ENCODE measurements at places on chromosomes 11 and 22.

- no peak for DNase-seq
Measured at GRCh38 chr11:5910540-5910939, 17.5 kb downstream of the OR52E5 start.

- DNase-seq = no peak
Measured at GRCh38 chr11:22554221-22554620, 71.4 kb downstream of the FANCF start.

DNA sequence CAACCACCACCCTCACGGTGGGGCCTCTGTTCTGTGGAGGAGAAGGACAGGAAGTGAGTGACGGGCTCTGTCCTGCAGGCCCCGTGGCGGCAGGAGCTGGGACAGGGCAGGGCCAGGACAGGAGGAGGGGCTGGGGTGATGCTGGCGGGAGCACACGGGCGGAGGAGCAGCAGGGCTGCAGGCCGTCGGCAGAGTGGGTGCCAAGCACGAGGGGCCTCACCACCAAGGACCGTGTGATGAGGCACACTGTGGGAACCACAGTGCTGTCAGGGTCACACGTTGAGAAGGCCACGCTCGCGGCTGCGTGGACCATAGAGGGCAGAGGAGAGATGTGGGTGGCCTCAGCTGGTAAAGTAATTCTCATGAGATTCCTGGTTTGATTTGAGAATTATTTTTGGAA is 8.5 kb downstream of the SCO2 start:
- DNase-seq = no peak

- no peak for DNase-seq
Measured at GRCh38 chr11:86211619-86212018, 32.9 kb upstream of the EED start.

DNA sequence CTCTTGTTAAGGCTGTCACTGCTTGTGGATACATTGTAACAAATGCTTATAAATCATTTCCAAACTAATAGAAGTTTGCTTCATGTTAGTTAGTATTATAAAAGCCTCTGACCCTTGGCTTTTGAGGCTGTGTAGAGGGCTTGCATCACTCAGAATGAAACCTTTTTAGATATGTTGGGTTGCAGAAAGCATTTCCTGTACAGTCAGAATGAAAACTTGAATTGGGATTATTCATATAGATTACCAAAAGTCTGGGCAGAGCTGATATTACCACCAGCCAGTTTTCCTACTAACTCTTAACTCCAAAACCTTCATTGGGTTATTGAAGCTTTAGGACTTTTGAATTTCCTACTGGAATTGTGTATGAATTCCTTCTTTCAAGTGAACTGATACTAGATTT is 12.0 kb downstream of the KMT2A start:
- no peak for DNase-seq

- no peak for DNase-seq
Measured at GRCh38 chr11:73792584-73792983, 4.9 kb downstream of the MRPL48 start.

DNA sequence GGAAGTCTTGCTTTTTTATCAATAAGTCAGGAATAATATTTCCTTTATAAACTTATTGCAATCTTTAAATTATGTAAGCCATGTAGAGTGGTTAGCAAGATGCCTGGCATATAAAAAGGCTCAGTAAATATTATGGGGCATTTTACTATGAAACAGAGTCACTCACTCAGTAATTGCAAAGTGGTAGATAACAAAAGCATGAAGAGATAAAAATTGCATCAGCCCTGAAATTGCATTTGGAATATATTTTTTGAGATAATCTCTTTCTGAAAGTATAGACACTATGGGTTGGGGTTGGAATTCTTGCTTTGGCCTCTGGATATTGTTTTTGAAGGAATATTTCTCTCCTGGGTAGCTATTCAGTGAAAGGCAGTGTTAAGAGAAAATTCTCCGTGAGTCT is 188.6 kb downstream of the JRKL start:
- DNase-seq = no peak

DNA sequence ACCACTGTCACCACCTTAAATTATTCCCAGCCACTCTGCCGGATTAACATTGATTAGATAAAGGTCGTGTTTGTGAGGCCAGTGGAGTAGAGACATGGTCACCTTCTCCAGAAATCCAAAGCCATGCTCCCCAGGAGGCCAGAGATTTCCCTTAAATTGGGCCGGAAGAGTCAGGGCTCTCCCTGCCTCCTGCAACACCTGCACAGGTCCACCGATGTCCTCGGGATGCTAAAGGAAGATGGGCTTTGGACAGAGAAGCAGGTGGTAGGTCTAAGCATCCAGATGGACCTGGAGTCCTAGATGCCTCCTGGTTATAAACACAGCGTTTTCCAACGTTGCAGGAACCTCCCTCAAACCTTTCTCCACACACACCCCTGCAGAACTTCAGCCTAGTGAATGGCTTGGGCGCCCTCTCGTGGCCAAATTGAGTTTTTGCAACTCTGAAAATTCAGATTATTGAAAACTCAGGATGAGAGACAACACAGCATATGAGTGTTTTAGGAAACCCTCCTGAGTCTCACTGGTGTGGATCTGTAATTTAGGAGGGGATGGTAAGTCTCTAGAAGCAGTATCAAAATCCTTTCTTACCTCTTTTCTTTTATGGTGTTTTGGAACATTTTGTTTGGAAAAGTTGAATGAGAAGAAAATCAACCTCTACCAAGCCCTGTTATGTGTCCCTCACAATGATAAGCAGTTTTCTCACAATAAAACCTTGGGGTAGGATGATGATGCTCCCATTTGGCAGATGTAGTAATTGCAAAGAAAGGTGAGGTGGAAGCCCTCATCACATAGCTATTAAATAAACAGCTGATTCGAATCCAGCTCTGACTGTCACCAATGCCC is 109.6 kb downstream of the RRAS2 start:
- peak; percentile 28 for DNase-seq

GRCh38 chr11:64598106-64598796 is 7.2 kb downstream of the SLC22A12 start:
- DNase-seq = no peak

- DNase-seq = no peak
Measured at GRCh38 chr11:73752903-73753302, 8.0 kb downstream of the RAB6A start.

- no peak for DNase-seq
Measured at GRCh38 chr22:37887584-37888378, 18.3 kb upstream of the MICALL1 start.

- DNase-seq = no peak
Measured at GRCh38 chr11:59417023-59417422, 9.2 kb downstream of the OR5A2 start.

DNA sequence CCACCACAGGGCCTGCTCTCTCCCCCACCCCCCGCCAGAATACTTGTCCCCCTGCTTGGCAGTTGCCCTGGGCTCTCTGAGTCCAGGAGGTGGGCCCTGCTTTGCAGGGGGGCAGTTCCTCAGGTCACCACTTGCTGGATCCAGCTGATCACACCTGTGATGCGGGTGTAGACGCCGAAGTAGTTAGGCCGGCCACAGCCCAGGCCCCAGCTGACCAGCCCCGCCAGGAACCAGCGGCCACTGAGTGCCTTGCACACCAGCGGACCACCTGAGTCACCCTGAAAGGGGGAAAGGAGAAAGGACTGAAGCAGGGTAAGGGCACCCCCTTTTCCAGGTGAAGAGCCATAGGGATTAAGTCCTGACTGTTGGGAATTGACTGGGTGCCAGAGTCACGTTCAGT is 14.4 kb downstream of the KCTD17 start:
- no peak for DNase-seq

DNA sequence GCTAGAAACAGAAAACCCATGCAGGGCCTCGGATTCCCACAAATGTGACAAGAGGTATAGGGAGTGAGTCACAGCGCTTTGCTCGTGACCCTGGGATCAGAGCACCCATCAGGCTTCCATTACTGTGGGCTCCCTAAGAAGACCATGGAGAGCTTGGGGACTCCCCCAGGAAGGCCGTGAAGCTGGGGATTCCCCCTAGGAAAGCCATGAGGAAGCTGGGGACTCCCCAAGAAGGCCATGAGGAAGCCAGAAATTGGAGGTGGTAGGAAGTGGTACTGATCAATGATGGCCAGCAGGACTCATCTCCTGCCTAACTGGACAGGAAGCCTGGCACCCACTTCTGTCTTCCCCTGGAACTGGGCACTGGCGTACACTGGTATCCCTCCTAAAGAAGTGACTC is 10.1 kb upstream of the DCPS start:
- DNase-seq = no peak

DNA sequence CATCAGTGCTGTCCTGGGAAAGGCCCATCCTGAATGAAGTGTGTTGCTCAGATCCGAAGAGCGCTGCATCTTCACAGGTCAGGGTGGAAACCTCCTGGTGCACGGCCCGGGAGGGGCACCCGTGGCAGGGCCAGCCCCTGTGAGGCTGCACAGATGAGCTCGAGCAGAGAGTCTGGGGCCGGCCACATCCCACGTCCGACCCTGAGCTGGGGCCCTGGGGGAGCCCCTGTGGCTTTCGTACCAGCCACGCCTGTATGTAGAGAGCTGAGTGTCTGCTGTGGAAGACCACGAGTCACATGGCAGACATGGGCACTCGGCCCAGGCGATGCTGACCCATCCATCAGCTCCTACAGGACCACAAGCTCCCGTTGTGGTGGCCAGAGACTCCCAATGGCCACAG is 24.9 kb upstream of the SEPTIN5 start:
- no peak for DNase-seq

DNA sequence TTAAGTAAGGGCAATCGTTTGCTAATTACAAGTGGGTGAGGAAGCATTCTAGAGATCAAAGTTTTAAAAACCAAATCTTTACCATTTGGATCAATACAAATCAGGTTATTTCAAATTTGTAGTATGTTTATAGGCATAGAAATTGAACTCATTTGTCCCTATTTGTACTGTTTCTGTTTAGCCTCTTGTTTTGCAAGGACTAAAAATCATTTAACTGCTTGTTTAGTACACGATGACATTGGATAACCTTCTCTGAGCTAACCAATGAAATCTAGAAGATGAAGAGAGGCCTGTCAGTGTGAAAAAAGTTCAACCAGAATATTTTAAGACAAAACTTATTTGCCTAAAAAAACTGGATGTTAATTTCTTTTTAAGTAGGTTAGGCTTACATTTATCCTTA is 40.0 kb downstream of the ZC3H12C start:
- no peak for DNase-seq

DNA sequence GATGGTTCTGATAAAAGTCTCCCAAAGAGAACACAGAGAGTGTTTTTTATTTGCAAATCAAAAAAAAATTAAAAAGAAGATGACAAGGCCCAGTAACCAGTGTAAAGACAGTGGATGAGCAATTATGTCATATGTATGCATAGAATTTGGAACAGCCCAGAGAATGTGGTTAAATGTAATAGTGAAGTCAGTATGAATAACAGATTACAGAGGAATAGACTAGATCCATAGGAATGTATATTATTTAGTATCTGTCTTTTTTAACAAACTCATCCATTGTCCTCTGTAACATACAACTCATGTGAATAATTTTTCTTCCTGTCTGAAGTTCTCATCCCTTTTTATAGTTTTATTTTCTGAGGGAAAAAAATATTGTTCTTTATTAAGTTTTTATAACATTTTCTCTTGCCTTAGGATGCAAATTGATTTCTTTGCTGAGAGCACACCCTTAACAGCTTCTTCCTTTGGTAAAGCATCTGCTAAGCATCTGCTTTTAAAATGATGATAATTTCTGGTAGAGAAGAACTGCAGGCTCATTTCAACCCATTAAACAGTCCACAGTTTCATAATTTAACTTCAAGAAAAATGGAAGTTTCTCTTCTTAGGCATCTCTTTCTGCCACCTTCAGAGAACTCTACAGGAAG is 266.5 kb upstream of the MTNR1B start:
- DNase-seq = no peak

- no peak for DNase-seq
Measured at GRCh38 chr11:69635804-69636511, 5.0 kb upstream of the CCND1 start.

DNA sequence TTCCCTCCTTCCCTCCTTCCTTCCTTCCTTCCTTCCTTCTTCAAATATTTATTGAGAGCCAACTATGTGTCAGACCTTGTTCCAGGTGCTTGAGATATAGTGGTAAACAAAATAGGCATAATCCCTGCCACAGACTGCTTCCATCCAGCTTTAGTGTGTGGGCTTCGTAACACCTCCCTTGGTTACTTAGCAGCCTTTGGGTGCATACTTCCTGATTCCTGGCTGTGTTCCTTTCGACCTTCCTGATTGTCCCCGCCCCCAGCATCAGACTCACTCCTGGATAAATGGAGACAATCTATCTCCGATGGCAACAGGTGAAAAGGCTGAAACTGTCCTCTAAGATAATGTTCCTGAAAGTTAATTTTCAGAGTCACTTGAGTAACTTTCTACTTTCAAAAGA is 13.5 kb downstream of the CCDC81 start:
- DNase-seq = no peak

GRCh38 chr11:44578279-44578678 is 12.8 kb downstream of the CD82 start:
- DNase-seq = no peak

DNA sequence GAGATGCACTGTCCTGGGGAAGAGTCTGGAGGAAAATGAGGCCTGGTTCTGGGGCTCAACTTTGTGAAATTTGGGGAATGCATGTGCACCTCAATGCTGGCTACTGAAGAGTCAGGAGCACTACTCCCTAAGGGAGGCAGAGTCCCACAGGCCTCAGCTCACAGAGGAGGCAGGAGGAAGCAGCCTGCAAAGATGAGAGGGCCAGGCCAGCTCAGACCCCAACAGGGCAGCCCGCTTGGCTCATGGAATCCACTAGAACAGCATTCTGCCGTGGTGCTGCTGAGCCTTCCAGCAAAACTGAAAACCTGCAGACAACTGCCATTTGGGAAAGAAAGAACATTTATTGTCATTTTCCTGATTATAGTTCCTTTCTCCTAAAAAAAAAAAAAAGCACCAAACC is 300.5 kb downstream of the CTTN start:
- DNase-seq = no peak

DNA sequence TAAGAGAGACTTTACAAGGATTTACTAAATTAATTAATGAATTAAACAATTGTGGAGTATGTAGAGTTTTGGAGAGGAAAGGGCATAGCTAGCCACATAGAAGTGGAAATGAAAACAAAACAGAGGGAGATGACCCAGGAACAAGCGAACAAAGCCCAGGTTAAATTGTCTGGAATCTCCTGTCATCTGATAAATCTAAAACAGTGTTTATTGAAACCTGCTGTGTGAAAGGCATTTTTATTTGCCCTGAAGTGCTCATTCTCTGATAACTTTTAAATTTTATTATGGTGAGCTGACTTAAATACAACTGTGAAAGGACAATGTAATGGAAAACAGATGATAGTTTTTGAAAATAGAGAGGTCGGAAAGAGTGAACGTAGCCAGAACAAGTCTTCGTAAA is 682.8 kb upstream of the KIRREL3 start:
- no peak for DNase-seq
